ENCODE measurements at places on chromosomes 5 and 9. TPM values are rescaled to one million over a fixed set of nuclear protein-coding genes. Genes with fewer than 3 reads are reported as not detected.

- DNase-seq = no peak
- H3K4me1 ChIP-seq = no peaks in the 10 kb centered on the region
- no peak overlapping the region for H3K4me3 ChIP-seq
Observed at GRCh38 chr5:97223596-97223995, 40.5 kb upstream of the RIOK2 start.

DNA sequence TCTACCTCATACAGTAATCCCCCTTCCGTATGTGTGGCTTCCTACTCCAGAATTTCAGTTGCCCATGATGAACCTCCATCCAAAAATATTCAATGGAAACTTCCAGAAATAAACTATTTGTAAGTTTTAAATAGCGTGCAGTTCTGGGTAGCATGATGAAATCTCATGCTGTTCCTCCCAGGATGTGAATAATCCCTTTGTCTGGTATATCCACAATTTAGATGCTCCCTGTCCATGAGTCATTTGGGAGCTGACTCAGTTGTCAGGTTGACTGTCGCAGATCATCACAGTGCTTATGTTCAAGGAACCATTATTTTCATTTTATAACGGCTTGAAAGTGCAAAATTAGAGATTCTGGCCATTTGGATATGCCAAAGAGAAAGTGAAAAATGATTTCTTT lies 290.1 kb upstream of the CDH9 start:
- H3K4me1 ChIP-seq = no peaks in the 10 kb centered on the region
- peaks cover 2% of the 10 kb centered on the region for H3K36me3 ChIP-seq
- no peak overlapping the region for H3K4me3 ChIP-seq
- no peaks in the 10 kb centered on the region for H3K27me3 ChIP-seq
- H3K27ac ChIP-seq = no peak overlapping the region

DNA sequence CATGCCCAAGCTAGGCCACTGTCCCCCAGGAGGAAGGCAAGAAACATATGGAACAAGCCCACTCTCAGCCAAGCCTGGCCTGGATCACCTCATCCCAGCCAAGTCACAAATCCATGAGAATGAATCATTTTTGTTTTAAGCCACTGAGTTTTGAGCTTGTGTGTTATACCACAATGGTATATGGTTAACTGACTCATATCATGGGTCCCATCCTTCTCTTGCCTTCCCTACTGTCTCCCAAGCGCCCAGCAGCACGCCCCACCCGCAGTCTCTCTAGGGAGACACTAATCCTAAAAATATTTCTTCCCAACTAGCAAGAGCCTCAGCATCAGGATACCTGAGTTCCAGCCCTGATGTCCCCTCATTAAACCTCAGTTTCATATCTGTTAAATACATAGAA lies 248.1 kb downstream of the CDK5RAP2 start:
- H3K27me3 ChIP-seq = peaks cover 9% of the 10 kb centered on the region
- no peak overlapping the region for H3K27ac ChIP-seq
- peaks cover 1% of the 10 kb centered on the region for H3K36me3 ChIP-seq
- DNase-seq = no peak
- H3K4me3 ChIP-seq = no peak overlapping the region

GRCh38 chr5:126778675-126779403 lies 1.9 kb downstream of the LMNB1 start:
- H3K27me3 ChIP-seq = no peaks in the 10 kb centered on the region
- peaks cover 28% of the 10 kb centered on the region for H3K4me1 ChIP-seq
- peak overlapping the region; percentile 98 for H3K4me3 ChIP-seq
- no peaks in the 10 kb centered on the region for H3K36me3 ChIP-seq
- no peak for DNase-seq

The ADCY2 gene
- not detected for polyA plus RNA-seq

The DMRT3 gene
- not detected for polyA plus RNA-seq

The LCN10 gene
- not detected for polyA plus RNA-seq

The TMOD1 gene
- 3.7 TPM for polyA plus RNA-seq
